Stimulated activated CD8-positive, alpha-beta memory T cell treated with anti-CD3 and anti-CD28 coated beads, Interleukin-2, amount 100 ng/mL, for 1 hour (primary cell): ENCODE measurements at places on chromosomes 2 and 18.

- DNase-seq = no peak
Observed at GRCh38 chr2:38933653-38934052, 44.0 kb downstream of the ARHGEF33 start.

GRCh38 chr2:190607014-190607597 lies 41.8 kb upstream of the NAB1 start:
- DNase-seq = no peak

GRCh38 chr2:241851325-241852115 lies 7.2 kb downstream of the PDCD1 start:
- DNase-seq = no peak

DNA sequence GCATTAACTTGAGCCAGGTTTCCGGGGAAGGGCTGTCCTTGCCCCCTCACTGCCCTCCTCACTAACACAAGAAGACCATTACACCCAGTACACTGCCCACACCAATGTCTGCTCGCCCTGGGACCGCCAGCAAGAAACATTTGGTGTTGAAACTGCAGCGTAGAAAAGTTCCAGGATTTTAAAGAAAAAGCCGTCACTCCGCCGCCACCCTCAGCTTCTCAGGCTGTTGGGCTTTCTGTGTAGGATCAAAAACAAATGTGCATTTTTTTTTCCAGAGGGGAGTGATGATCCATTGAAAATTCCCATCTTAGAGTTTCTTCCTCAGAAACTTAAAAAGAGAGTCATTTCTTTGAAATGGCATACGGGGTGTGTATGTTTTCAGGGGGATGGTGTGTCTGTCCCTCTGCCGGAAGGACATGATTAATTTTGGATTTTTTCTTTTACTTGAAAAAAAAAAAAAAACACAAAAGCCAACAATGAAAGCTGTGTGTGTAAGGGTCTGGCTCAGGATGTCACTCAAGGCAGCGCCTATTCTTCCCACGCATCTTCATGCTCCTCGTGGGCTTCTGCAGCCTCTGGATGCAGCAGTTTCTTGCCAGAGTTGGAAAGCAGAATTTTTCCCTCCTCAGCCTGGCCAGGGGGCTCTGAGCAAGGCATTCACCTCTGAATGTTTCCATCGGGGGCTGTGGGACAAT lies 184.9 kb downstream of the GLI2 start:
- no peak for DNase-seq
